ENCODE measurements at places on chromosomes 1 and 21.
A peak's percentile ranks its signal among the peaks of the same experiment; 100 is the strongest.

DNA sequence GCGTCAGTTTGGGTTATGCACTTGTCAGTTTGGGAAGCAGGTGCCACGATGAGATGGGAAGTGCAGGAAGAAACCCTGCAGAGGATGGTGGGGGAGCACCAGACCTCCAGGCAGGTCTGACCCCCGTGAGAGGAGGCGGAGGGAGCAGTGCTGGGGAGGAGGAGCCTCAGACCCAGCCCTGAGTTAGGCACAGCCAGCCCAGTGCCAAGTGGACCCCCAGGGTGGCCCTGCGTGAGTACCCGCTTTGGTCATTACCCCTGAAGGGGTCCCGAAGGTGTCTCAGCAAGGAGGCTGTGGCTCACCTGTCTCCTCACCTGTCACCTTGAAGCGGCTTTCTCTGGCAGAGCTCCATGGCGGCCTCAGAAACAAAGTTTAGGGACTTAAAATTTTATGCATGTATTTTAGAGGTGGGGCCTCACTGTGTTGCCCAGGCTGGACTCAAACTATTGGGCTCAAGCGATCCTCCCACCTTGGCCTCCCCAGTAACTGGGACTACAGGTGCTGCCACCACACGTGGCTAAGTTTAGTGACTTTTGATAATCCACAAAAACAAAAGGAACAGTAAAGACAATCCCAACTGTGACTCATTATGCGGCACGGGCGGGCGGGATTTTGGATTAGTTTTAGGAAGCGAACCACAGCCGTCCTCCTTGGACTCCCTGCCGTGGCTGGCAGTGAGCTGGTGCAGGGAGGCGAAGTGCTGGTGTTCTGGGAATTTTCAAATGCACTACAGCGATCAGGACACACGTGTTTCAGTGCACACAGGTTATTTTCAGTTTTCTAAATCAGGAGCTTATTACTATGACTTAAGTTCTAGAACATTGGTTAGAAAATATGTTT, 4.7 kb downstream of the AGPAT3 start:
- no peak for DNase-seq

DNA sequence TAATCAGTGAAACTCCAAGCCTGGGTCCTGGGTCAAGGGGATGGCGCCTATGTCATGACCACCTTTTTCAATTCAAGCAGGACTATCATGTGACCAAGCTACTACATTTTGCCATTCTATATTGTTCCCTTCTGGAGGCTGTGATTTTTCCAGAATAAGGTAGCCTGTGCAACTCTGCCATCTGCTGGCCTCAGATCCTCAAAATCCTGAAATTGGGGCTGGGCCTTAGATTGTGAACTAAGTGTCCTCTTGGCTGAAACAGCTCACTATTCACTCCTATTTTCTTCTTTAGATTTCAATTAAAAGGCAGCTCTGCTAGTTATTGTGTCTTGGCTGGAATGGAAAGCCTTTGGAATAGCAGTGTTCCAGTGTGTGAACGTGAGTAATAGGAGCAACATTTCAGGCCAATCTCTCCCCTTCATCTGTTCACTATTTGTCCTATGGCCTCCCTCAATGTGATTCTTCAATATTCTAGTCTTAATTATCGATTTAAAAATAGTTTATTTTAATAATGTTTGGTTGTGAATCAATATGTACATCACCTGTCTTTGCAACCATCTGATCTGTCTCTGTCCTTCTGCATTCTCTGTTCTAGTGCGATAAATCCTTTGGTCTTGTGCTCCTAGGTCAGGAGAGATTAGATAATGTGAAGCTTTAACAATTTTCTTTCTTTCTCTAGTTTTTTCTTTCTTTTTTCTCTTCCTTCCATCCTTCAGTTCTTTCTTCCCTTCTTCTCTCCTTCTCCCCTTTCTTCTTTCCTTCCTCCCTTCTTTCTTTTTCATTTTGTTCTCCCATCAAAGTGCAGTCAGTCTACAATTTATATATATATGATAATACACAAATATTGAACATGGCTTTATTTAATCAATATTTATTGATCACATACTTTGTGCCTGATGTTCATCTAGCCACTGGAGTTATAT, 69.8 kb downstream of the CR1 start:
- DNase-seq, result peak; percentile 2

DNA sequence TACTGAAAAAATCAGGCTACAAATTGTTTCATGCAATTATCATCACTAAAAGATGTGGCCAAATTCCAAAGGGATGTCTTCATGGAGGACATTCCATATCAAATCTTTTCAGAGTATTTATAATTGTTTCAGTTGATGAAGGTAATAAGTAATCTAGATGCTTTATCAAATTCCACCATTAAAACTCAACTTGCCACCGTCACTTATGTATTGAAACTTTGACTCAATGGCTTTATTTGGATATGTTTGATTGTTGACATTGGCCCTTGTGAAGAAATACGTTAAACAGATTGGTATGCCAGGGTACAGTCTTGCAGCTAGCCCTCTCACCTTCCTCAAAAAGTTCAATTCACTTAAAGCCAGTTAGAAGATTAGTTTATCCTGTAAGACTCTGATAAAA, 32.2 kb upstream of the PALMD start:
- no peak for DNase-seq

- DNase-seq, result no peak
Observed at GRCh38 chr1:35622510-35623178, 18.7 kb downstream of the PSMB2 start.

DNA sequence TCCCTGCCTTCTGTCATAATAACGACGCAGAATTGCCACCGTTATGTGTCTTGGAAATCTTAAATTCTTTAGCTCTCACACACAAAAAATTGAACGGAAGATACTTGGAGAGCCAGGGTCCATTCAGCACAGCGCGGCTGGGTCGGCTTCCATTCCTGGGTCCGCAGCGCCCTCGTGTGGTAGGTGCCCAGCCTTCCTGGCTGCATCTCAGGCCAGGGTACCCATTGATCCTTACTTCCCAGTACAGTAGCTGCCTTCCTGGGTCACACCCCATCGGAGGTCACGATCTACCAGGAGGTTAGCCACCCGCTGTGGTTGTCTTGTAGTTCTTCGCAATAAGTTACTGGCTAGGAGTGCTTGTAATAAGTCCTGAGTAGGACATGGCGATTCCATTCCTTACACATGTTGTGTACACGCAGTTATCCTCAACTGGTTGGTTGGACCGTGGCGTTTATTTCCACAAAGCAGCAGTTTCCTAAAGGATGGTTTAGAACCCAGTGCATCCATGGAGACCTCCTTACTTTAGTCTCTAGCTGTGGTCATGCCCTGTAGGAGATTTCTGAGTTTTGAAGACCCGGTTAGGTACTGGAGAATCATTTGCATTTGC, 9.9 kb upstream of the MTARC1 start:
- peak; percentile 73 for DNase-seq

DNA sequence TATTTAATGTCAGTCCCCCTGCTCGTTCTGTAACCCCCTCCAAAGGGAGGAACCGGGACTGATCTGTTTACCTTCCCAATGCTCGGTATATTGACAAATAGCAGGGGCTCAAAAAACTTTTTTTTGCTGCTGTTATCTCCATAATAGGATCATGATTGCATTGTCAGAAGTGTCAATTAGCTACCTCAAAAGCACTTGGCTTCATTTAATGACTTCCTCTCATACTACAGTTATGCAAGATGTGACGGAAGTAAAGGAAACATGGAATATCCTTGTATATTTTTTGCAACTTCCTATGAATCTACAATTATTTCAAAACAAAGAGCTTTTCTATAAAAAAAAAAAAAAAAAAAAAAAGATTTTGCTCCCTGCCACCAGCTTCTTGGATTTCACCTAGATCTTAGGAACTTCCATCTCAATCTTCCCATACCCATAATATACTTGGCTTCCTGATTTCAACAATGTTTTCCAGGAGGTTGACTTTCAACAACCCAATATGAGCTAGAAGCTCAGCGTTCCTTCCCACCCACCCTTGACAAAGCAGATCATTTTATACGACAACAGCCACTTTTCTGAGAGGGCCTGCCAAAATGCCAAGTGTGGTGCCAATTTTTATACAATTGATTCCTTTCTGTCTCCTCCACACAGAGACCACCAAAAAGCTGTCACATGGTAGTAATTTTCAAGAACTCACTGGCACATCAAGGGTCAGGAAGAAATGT, 71.7 kb downstream of the SETD4 start:
- no peak for DNase-seq

DNA sequence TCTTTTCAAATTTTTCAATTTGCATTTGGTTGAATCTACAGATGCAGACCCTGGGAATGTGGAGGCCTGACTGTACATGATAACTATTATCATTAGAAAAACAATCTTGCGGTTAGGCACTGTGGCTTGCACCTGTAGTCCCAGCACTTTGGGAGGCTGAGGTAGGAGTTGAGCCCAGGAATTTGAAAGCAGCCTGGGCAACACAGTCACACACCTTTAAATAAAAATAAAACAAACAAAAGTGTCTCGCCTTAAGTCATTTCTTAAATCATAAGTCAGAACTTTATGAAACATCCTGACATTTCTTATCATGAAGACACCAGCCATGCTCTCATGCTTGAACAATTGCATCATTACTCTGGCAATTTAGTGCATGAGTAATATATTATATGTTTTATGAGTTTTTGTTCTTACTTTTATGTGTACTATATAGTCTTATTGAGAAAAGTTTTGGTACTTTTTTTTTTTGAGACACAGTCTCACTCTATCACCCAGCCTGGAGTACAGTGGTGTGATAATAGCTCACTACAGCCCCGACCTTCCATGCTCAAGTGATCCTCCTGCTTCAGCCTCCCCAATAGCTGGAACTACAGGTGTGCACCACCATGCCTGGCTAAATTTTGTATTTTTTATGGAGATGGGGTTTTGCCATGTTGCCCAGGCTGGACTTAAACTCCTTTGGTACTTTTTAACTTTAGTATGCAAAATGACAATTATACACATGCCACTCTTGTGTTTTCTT, 7.8 kb downstream of the TBX19 start:
- no peak for DNase-seq

DNA sequence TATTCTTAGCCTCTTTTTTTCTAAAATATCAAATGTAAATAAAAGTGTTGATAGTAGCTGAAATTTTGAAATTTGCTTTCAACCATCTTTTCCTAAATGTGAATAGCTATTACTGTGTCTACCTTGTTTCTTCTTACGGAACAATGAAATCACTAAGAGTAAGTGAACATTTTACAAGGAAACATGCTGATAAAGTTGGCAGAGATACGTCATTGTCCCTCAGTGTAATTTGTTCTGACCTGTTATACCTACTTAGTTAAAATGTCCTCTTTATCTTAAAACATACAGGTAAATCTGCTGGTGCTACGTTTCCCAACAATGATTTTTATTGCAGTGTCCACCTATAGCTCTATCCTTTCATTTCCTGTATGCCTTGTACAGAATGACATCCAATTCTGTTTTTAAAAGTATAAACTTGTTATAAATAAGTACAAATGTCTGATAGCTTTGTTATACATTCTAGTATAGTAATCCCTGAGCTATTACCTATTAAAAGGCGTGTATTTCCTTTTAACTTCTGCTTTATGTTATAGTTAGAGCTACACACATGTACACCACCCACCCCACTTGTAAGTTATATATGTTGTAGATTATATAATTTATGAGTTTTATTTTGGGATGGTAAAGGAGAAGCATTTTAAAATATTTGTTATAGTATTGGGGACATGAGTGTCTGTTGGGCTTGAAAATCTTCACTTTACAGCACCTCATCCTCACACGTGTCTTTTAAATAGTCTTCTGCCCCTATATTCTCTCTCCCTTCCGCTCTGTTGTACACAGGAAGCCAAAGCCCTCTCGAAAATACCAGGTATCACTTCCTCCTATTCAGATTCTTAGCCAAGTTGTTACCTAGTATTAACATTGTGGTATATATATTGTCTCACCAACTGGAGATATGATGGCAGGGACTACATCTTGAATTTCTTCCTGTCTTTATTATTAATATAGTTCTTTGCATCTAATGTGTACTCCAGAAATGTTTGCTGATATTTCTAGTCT, 25.2 kb downstream of the LAMC1 start:
- DNase-seq, result no peak

DNA sequence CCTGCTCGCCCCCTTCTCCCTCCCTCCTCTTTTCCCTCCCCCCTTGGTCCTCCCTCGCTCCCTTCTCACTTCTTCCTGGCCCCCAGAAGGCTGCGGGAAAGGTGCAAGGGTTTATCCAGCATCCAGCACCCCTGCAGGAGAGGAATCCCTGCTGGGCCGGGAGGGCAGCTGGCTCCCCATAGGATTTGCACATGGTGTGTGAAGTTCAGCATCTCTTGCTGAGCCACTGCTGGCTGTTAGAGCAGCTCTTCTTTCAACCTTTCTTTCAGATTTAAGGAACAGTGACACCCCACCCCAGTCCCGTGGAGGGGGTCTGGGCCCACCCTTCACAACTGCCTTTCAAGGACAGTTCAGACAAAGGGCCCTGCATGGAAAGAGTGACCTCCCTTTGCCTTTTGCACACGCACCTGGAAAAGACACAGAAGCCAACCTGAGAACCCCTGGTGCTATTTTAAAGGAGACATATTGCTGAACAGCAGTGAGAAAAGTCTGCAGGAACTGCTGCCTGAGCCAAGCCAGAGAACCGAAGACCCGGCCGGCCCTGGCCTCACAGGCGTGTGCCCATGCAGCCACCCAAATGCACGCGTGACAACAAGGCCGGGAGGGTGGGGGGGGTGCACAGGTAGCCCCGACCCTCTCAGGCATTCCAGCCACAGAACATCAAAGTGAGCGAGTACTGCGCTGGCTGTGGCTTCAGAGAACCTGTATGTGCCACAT, 66.6 kb downstream of the SLC37A1 start:
- no peak for DNase-seq

DNA sequence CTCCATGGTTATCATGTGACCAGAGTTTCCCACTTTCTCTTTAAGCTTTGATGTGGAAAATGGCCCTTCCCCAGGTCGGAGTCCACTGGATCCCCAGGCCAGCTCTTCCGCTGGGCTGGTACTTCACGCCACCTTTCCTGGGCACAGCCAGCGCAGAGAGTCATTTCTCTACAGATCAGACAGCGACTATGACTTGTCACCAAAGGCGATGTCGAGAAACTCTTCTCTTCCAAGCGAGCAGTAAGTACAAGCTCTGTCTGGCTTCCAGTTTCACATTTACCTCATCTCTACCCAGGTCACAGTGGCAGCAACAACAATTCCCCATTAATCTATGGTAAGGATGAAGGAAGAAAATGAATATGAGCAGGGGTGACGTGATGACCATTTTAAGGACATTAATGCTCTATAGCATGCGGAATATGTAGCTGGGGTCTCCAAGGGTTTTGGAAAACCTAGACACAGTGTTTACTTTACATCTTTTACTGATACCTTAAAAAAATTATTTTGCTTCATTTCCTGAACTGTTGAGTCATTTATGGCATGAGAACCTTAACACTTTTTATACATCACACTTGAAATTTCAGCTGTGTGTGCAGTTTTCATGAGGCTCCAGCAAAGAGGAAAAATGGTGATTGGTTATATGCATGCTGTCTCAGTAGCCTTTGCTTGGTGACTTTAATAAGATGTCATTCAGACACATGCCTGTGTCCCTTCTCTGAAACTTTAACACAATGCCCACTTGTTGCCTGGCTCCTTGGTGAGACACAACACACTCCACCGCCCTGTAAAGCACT, 286.3 kb upstream of the SGIP1 start:
- DNase-seq, result peak; percentile 39

DNA sequence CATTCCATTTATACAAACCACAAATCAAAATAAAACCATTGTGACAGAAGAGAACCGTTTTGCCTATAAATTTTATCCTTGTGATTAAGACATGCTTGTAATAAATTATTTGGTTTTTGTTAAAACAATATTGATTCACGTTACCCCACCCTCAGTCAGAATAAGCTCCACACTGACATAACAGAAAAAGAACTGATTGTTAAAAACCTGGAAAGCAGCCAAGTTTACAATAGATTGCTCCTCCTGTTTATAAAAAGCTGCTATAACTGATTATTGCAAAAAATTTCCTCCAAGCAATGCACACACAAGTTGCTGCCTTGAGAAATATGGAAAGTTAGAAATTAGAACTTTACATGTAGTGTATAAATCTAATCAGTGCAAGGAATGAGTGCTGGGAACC, 263.5 kb downstream of the SETD4 start:
- no peak for DNase-seq

All from CD4-positive, alpha-beta T cell treated with Interleukin-17A for 4 hours (primary cell).